Bronchial smooth muscle cell (primary cell): ENCODE measurements at places on chromosomes 7 and 10. TPM values are rescaled to one million over a fixed set of nuclear protein-coding genes. Genes with fewer than 3 reads are reported as not detected.

POU6F2 gene
- not detected in 2 replicates for total RNA-seq

OPN4 gene
- not detected in 2 replicates for total RNA-seq

CBLL1 gene
- 9.1 and 11.3 TPM in 2 replicates for total RNA-seq

EIF3A gene
- total RNA-seq: 84.1 and 98.7 TPM in 2 replicates

NODAL gene
- total RNA-seq: not detected in 2 replicates

OR2A5 gene
- not detected in 2 replicates for total RNA-seq

OGA gene
- total RNA-seq: 98.1 and 109 TPM in 2 replicates

MCMBP gene
- total RNA-seq: 21.0 and 27.6 TPM in 2 replicates

KCP gene
- total RNA-seq: 0.32 and 0.34 TPM in 2 replicates

TMEM72 gene
- not detected in 2 replicates for total RNA-seq

ZNF746 gene
- 9.2 and 9.9 TPM in 2 replicates for total RNA-seq

TRIM4 gene
- 23.3 and 26.1 TPM in 2 replicates for total RNA-seq

ASB10 gene
- not detected in 2 replicates for total RNA-seq

RELN gene
- 0.63 and 9.4 TPM in 2 replicates for total RNA-seq

SH2B2 gene
- total RNA-seq: 0.94 and 0.95 TPM in 2 replicates

GCK gene
- 1.1 and 3.2 TPM in 2 replicates for total RNA-seq

FAM237B gene
- total RNA-seq: not detected in 2 replicates

FGFR2 gene
- under 0.01 and 0.09 TPM in 2 replicates for total RNA-seq

ZNF365 gene
- total RNA-seq: 0.94 and 2.8 TPM in 2 replicates

LRRD1 gene
- under 0.01 TPM in 1 of 2 replicates, not detected in the other for total RNA-seq

PRSS1 gene
- not detected in 2 replicates for total RNA-seq

CYP3A5 gene
- total RNA-seq: 3.1 and 3.9 TPM in 2 replicates

RARRES2 gene
- total RNA-seq: 2.4 and 11.5 TPM in 2 replicates

HTRA1 gene
- total RNA-seq: 88.8 and 155 TPM in 2 replicates

SPDYE6 gene
- total RNA-seq: not detected in 2 replicates

CTAGE6 gene
- total RNA-seq: under 0.01 and 0.17 TPM in 2 replicates

ENKUR gene
- 0.09 and 0.16 TPM in 2 replicates for total RNA-seq

CUZD1 gene
- total RNA-seq: 0.43 and 0.47 TPM in 2 replicates

DPYSL4 gene
- total RNA-seq: 2.4 and 2.7 TPM in 2 replicates

ERVW-1 gene
- not detected in 2 replicates for total RNA-seq

DRGX gene
- not detected in 2 replicates for total RNA-seq

CALML5 gene
- 0.17 TPM in 1 of 2 replicates, not detected in the other for total RNA-seq

KIAA1549 gene
- total RNA-seq: 0.52 and 0.63 TPM in 2 replicates

PTPRZ1 gene
- under 0.01 TPM in 1 of 2 replicates, not detected in the other for total RNA-seq

UPK3B gene
- 0.32 TPM in 1 of 2 replicates, not detected in the other for total RNA-seq

LEP gene
- total RNA-seq: not detected in 2 replicates

NEUROG3 gene
- total RNA-seq: not detected in 2 replicates

IL2RA gene
- not detected in 2 replicates for total RNA-seq

PRRT4 gene
- not detected in 2 replicates for total RNA-seq

AS3MT gene
- 4.7 and 8.1 TPM in 2 replicates for total RNA-seq

ANKRD30A gene
- not detected in 2 replicates for total RNA-seq

PON1 gene
- not detected in 2 replicates for total RNA-seq

VWDE gene
- total RNA-seq: under 0.01 and 0.16 TPM in 2 replicates

PIK3CG gene
- not detected in 2 replicates for total RNA-seq

HOGA1 gene
- 0.34 and 1.4 TPM in 2 replicates for total RNA-seq

ABCB1 gene
- 3.8 and 24.0 TPM in 2 replicates for total RNA-seq

GPRIN2 gene
- total RNA-seq: not detected in 2 replicates

NRG3 gene
- not detected in 2 replicates for total RNA-seq

CTBP2 gene
- 62.1 and 81.8 TPM in 2 replicates for total RNA-seq

GNG11 gene
- total RNA-seq: 11.2 and 34.5 TPM in 2 replicates

BPGM gene
- total RNA-seq: 28.7 and 29.7 TPM in 2 replicates

IFIT2 gene
- total RNA-seq: 8.0 and 9.1 TPM in 2 replicates

MYOZ1 gene
- under 0.01 and 0.43 TPM in 2 replicates for total RNA-seq

SRRM3 gene
- total RNA-seq: 0.79 and 0.94 TPM in 2 replicates

NXPH1 gene
- total RNA-seq: not detected in 2 replicates

DNAJB12 gene
- total RNA-seq: 14.8 and 16.7 TPM in 2 replicates

C10orf143 gene
- total RNA-seq: 1.0 and 1.1 TPM in 2 replicates

LHFPL3 gene
- total RNA-seq: not detected in 2 replicates

NPY gene
- total RNA-seq: not detected in 2 replicates

AMPH gene
- total RNA-seq: 1.6 and 3.0 TPM in 2 replicates
